Esophagus squamous epithelium (tissue), 5 donors: ENCODE measurements at places on chromosomes 3 and 15.

- DNase-seq = no peak
These were observed 37.7 kb upstream of the PRR20G start for GRCh38 chr3:127325629-127325961.

DNA sequence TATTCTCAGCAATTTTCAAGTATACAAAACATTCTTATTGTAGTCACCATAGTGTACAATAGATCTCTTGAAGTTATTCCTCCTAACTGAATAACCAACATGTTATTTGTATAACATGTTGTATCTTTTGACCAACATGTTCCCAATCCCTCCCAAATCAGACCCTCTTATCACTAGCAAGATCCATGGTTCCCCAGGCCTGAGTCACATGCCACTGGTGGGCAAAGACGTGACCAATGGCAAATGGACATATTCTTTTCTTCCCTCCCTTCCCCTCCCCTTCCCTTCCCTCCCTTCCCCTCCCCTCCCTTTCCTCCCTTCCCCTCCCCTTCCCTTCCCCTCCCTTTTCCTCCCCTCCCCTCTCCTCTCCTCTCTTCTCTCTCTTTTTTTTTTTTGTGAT is 45.4 kb downstream of the AMOTL2 start:
- no peak for DNase-seq

DNA sequence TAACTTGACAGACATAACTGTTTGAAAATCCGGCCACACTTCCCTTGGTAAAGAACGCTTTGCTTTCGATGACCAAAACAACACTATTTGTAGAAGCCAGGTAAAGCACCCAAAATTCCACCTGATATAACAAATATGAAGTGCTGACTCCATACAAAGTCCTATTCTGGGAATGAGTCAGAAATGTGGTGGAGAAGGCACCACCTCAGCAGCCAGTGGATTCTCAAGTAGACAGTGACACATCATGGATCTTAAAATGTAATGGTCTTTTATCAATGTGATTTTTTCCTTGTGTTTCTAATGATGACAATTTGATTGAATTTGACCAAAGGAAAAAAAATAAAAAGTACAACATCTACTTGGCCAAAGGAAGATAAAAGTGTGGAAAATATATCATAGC is 135.0 kb upstream of the WNT5A start:
- DNase-seq = no peak

- no peak for DNase-seq
These were observed 109.7 kb downstream of the LRRC49 start for GRCh38 chr15:71002316-71002715.

DNA sequence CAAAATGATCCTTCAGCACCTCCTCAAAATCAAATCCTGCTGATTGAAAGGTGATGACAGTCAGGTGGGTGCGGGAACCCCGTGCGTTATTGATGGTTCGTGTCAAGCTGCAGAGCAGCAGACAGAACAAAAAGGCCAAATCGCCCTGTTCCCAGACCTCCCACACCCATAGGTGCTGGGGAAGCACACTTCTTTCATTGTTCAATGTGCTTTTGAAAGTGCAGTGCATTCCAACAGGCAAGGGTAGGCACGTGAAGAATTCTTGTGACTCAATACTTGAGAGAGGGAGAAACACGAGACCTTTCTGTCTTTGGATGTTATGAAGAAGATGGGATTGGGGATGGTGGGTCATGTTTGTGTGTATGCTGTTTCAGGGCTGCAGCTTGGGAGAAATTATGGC is 514.0 kb downstream of the MCTP2 start:
- DNase-seq = no peak

GRCh38 chr15:64035525-64035924 is 10.8 kb downstream of the DAPK2 start:
- no peak for DNase-seq

DNA sequence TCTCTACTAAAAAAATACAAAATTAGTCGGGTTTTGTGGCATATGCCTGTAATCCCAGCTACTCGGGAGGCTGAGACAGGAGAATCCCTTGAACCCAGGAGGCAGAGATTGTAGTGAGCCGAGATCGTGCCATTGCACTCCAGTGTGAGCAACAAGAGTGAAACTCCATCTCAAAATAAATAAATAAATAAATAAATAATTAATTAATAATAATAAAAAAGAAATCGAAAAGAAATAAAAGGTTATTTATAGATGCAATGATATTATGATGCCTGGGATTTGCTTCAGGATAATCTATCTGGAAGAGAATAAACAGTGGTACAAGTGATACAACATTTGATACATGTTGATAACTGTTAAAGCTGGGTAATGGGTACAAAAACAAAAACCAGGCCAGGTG is 58.6 kb downstream of the SOX2 start:
- DNase-seq = no peak

- no peak for DNase-seq
These were observed 18.5 kb upstream of the RPL32 start for GRCh38 chr3:12859840-12860239.

GRCh38 chr15:44295750-44296431 is 7.4 kb downstream of the GOLM2 start:
- no peak for DNase-seq

DNA sequence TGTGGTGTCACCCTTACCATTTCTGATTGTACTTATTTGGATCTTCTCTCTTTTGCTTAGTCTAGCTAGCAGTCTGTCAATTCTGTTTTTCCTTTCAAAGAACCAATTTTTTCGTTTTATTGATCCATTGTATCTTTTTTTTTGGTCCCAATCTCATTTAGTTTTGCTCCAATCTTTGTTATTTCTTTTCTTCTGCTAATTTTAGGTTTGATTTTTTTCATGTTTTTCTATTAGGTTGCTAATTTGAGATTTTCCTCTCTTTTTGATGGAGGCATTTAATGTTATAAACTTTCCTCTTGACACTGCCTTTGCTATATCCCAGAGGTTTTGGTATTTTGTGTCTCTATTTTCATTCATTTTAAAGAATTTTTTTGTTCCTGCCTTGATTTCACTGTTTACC is 16.9 kb upstream of the FAM98B start:
- no peak for DNase-seq

DNA sequence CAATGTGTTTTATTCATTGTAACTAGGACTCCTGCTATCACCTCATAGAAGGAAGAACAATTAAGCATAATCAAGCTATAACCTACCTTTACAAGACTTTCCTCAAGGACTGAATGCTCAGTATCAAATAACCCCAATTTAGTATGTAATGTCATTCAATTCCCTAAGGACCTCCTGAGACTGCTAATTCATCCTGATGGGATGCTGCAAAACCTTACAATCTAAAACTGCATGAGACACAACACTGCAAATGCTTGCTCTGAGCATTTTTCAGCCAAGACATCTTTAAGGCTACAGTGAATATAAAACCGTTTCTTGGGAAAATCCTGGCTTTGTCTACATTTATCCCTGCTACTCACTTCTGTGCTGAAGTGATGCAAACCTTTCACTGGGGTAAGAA is 69.9 kb downstream of the RYK start:
- DNase-seq = no peak

DNA sequence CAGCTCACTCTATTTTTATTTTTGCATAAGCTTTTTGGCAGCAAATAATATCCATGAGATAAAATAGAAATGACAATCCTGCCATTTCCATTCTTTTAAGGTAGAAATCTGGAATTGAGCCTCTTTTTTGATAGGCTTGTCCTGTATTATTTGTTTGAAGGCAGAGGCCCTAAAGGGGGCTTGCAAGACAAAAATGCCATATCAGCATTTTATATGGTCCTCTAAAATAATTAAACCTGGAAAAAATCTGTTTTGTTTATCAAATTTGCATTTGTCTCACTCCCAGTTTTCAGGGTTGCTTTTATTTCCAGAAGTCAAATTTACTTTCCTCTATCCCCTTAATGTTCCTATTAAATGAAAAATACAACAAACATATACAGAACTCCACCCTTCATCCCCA is 134.9 kb upstream of the GAP43 start:
- no peak for DNase-seq

DNA sequence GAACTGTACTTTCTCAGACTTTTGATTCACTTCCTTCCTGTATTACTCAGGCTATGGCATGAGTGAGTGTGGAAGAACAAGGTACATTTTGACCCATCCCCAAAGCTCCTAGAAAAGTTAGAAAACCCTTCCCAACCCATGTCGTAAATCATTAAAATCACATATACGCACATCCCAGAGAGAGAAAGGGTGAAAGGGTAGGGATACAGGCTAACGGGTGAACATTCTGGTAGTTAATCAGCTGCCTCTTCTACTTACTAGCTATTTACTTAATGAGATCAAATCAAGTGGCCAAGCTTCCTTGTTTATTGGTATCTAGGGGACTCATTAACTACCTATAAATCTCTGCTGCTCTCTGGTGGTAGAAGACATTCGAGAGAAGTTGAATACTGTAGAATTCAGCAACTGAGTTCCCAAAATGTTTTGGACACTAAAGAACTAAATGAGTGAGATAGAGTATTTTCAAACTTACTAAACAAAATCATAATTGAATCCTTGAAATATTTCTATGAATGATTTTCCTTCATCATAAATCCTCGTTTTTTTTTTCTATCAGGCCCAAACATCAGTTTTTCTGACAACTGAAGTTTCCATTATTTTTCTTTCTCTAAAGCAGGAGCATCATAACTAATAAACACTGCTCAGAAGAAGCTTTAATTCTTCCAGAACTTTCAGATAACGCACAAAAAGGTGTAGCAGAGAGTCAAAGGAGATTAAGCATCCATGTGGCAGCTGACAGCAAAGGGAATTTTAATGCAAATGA is 124.2 kb downstream of the IMPG2 start:
- no peak for DNase-seq

GRCh38 chr3:150467381-150467780 is 59.3 kb downstream of the TSC22D2 start:
- no peak for DNase-seq

DNA sequence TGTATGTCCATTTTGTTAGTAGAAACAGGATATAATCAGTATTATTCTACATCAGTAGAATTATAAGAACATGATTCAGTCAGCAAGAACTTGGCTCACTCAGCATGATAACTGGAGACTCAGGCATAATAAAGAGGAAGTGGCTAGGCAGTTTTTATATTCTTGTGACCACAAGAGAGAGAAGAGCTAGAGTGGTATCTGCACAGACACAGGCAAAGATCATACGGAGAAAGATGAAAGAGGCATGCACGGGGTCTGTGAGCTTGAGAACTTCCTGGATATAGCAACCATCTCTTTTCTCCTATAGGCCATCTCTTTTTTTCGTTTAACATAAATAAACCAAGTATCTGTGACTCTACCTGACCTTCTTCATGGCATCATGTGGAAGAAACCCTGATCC is 46.8 kb downstream of the MYO5A start:
- peak; percentile 17 for DNase-seq

DNA sequence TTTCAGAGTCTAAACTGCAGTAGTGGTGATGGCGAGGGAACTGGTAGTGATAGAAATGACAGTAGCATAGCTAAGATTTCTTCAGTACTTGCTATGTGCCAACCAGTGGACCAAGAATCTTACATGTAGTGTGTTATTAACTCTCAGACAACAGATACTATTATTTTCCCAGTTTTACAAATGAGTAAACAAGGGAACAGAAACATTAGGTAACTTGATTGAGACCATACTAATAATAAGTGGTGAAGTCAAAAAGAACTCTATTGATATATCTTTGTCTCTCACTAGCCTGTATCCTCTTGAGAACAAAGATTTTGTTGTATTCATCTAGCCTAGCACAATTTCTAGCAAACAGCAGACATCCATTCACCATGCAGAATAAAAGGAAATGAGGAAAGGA is 250.1 kb downstream of the ZBTB20 start:
- DNase-seq = no peak

- DNase-seq = no peak
These were observed 39.6 kb downstream of the TGM4 start for GRCh38 chr3:44913868-44914468.

DNA sequence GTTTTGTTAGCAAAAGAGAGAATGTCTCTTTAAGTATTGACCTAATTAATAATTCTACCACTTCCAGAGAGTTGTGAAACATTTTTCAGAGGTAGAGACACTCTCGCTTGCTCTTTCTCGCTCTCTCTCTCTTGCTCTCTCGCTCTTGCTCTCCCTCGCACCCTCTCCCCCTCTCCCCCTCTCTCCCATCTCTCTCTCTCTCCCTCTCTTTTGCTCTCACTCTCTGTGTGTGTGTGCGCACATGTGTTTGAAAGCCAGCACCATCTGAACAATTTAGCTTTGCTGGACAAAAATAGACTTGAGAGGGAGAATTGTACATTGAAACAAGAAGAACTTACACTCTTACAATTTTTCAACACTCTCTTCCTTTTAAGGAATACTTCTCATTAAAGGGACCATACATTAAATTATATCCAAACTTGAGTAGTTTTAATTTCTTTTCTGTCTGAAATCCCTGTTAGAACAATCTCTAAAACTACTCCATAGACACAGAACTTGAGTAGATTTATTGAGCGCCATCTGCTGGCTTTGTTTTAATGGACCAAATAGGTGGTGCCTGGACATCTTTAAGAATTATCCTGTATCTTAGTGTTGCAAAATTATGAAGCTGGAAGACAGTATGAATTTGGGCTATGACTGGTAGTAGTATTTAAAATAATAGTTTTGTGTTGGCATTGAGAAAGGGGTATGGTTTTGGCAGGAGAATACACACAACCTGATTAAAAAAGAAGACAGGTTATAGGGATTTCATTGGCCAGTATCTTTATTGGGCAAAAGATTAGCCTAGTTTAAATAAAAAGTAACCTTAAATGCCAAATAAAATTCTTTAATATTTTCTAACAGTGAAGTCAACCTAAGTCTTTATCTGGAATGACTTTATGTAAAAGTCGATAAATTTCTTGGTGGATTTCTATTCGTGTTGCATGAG is 124.6 kb downstream of the AKAP13 start:
- no peak for DNase-seq

- DNase-seq = no peak
These were observed 111.1 kb downstream of the FMN1 start for GRCh38 chr15:33083232-33084081.

DNA sequence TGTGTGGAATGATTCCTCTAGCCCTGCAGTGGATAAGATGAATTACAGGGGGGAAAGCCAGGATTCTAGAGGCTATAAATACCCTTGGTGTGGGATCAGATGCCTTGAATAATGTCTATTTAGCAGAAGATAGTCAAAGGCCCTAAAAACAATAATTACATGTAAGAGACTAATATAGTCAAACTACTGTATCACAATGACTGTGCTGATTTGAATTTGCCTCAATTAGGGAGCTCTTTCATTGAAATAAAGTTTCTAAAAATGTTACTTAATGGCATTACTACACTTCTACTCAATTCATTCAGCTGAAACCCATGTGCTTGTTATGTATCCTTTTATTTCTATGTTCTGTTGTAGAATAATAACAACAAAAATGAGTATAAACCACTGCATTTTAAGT is 915.6 kb downstream of the TUSC7 start:
- no peak for DNase-seq

DNA sequence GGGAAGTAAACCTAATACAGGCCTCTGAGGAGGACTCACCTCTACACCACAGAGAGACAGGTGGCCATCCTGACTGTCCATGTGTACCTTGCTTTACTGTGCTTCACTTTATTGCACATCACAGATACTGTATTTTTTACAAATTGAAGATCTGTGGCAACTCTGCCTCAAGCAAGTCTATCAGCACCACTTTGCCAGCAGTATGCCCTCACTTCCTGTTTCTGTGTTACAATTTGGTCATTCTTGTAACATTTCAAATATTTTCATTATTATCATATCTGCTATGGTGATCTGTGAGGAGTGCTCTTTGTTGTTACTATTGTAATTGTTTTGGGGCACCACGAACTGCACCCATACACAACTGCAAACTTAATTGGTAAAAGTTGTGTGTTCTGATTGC is 78.0 kb downstream of the BBX start:
- DNase-seq = no peak
